ENCODE measurements at places on chromosomes 7 and 10.

GRCh38 chr7:82039621-82040020 is 269.8 kb upstream of the HGF start:
- DNase-seq = no peak

- no peak for DNase-seq
Observed at GRCh38 chr10:73039635-73040034, 57.0 kb downstream of the P4HA1 start.

GRCh38 chr7:157521061-157521731 is 184.4 kb downstream of the DNAJB6 start:
- no peak for DNase-seq

DNA sequence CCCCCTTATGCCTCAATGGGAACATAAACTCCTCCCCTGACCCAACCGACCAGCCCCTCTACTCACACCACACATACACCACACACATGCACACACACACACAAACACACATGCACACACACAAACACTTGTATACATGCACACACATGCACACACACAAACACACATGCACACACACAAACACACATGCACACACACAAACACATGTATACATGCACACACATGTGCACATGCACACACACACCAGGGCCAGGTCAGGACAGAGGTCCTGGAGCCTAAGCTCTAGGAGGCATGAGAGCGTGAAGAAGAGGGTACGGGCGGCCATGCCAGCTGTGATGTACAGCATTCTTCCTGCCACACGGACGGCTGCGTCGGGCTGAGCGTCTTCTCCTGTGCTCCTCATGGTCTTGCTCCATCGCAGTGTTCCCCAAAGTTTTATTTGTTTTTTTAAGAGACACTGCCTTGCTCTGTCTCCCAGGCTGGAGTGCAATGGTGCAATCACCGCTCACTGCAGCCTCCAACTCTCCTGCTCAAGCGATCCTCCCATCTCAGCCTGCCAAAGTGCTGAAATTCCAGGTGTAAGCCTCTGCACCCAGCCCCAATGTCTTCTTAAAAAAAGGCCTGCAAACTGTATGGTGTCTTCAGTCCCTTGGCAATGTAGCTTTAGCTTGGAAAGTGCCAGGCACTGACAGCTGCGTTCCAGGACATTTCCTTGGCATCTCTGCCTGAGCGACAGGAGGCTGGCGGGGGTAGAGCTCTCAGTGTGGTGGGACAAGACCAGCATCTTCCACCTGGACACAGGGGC is 38.8 kb upstream of the INPP5A start:
- DNase-seq = no peak

DNA sequence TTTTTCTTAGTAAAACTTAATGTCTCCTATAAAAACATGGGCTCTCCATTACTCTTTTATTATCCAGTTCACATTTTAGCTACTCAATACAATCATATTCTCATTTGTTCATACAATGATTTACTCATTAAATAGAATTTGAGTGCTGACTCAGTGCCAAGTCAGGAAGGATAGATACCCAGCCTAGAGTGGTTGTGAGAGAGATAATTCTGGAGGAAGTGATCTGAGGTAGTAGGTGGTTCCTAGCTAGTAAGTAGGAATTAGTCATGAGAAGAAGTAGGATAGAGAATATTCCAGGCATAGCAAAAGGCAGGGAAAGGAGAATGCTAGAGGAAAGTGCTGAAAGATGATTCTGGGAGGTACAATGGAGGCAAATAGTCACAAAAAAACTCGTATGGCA is 133.5 kb upstream of the MBL2 start:
- DNase-seq = no peak

GRCh38 chr10:95758351-95759025 is 2.5 kb downstream of the ENTPD1 start:
- no peak for DNase-seq

- no peak for DNase-seq
Observed at GRCh38 chr7:151468217-151469018, 28.5 kb upstream of the CRYGN start.

DNA sequence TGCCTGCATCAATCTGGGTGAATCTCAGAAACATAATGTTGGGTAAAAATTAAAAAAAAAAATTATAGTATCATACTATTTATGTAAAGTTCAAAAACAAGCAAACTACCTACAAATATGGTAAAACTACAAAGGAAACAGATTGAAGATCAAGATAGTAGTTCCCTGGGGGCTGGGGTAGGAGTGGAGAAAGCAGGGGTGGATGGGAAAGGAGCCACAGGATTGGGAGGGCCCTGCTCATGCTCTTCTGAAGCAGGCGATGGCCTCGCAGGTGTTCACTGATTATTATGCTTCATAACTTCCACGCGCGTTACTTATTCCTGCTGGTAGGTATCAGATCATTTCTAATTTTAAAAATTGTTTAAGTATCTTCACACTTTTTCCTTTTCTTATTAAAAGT is 96.0 kb upstream of the GATA3 start:
- DNase-seq = no peak

DNA sequence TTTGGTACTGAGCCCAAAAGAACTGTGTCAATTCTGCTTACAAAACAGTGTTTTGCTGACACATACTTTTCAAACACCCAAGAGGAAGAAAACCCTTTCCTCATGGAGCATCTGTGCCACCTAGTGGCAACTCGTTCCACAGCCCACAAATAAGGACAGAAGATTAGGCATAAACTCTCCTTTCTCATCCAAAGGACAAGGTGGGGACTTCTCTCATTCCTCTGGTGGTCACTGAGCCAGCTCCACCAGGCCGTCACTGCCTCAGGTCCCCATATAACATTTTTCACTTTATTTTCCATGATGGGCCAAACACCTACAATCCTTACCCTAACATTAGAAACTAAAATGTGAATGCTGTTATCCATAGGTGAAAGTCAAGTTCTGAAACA is 76.9 kb downstream of the RNF216 start:
- no peak for DNase-seq

DNA sequence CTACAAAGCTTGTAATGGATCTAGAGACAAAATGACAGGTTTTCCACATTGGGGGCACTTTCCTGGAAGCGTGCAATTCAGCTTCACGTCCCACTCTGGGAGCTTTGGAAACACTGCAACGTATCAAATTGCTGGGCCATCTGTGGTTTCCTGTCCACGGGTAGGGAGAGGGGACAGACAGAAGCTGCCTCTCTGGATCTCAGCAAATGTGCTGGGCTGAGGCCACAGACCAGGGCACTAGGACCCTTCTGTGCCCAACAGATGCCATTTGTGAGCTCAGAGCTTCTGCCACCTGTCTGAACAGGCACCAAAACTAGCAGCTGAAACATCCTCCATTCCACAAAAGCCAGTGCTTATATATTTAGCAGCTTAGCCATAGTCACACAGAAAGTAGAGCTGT is 40.9 kb upstream of the FRMD4A start:
- DNase-seq = no peak

GRCh38 chr10:113036619-113037018 is 86.6 kb downstream of the TCF7L2 start:
- DNase-seq = no peak

DNA sequence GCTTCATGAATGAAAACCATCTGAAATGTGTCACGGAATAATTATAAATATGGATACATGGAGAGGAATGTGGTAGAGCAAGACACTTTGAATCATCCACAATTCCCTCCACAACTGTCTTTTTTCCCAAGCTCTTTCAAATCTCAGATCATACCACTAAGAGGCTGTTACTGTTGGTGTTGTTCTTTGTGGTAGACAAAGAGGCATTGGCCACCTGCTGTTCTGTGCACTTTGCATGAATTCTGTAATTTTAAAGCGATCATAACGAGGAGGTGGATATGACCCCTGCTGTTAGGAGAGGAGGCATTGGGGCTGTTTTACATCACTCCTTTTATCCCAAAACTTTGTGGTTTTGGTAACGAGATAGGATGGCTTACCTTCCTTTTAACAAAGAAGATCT is 141.2 kb upstream of the KLF6 start:
- no peak for DNase-seq

- DNase-seq = no peak
Observed at GRCh38 chr7:146208492-146208891, 91.9 kb downstream of the CNTNAP2 start.

DNA sequence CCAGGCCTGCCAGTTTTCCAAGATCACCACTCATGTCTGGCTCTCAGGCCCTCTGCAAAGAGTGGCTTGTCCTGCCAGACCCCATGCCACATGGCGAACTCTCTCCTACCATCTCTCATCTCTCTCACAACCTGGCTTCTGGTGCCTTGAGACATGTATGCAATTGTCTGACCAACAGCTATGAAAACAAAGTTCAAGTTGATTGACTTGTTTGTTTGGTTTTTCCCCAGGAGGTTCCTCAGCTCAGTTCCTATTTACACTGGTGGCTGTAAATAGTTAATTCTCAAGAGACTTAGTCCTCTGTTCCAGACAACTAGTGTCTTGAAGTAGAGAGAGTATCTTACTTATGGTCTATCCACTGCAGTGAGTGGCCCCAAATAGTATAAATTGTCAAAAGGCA is 131.8 kb downstream of the SNX10 start:
- DNase-seq = no peak

- DNase-seq = no peak
Observed at GRCh38 chr10:73999703-74000102, 1.8 kb downstream of the VCL start.

DNA sequence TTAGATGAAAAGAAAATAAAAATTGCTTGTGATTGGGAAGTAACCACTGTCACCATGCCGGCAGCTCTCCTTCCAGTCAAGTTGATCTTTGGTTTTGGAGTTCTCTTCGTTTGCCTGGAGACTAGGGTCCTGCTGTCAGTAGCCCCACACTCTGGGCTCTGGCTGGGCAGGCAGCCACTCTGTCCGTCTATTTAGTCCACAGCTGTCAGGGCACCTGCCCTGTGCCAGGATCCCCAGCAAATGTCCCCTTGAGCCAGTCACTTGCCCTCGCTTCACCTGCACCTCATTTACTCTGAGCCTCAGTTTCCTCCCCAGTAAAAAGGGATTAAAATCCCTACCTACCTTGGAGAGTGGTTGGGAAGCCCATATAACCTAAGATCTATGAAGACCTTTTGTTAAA is 55.5 kb downstream of the PAX2 start:
- no peak for DNase-seq

DNA sequence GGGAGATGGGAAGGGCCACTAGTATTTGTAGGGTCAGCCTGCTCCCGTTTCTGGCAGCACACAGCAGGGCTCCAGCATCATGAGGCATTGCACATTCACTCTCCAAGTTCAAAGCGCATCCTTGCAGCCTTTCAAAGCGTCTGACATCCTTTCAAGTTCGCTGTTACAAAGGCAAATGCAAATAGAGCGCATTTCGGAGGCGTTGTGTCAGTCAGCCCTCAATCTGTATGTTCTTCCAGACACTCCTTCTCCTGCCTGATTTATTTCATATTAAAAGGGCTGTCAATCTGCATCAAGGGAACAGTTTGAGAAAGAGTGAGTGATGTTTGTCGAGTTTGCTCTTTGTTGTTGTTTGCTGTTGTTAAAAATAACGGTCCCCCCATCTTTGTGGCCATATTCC is 188.5 kb downstream of the SNX10 start:
- DNase-seq = no peak

GRCh38 chr7:20562461-20562860 is 53.0 kb upstream of the ABCB5 start:
- DNase-seq = no peak

GRCh38 chr7:127870231-127870907 is 160.9 kb downstream of the LRRC4 start:
- DNase-seq = no peak

GRCh38 chr10:102720337-102720736 is 5.9 kb downstream of the SFXN2 start:
- no peak for DNase-seq

DNA sequence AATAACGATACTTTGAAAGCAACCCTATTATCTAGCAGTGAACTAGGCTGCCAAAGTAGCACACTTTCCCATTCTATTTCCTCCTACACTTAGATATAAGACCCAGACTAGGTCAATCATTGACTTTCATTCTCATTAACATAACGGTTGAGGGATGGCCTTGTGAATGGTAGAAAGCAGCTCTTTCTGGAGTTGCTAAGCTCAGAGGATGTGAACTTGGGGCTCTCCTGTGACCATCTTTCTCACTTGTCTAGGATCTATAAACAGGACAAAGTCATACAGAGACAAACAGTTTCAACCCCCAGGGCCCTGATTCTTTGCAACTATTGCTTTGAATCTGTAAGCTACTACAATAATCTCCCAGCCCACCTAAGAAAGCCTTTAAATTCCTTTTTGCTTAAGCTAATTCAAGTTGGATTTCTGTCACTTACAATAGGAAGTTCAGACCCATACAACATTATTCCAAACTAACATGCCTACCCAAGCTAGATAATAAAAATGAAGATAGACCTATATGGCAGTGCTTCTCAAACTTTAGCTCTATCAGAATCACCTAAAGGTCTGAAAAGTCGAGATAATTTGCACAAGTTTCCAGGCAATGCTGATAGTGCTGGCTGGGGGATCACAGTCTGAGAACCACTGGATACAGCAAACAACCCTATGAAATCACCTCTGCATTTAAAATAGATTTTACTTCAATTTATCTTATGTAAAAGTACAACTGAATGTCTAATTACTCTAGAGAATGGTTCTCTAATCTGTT is 16.7 kb downstream of the P4HA1 start:
- no peak for DNase-seq

DNA sequence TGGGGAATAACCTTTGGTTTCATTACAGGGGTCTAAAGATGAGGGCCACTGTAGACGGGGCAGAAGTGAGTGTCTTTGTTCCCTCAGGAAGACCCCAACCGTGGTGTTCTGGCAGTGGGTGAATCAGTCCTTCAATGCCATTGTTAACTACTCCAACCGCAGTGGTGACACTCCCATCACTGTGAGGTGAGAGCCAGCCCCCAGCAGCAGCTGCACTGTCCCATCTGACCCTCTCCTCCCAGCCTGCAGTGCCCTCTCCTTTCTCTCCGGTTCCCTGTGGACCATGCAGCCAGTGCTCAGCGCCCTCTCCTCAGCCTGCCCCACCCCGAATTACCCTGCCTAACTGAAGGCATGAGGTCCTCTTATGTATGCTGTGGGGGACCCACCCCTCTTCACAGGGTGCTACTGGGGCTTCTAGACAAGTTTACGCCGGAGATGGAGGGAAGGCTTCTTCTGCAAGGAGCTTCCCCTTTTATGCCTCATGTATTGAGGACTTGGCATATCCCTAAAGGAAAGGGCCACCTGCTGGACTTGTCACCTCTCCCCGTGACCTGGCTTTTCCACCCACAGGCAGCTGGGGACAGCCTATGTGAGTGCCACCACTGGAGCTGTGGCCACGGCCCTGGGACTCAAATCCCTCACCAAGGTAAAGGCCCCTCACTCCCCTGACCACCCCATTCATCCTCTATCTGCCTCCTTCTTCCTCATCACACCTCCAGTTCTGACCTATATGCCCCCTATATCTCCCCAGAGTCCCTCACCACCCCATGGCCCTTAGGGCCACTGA is 5.1 kb downstream of the SFXN3 start:
- DNase-seq = no peak

- no peak for DNase-seq
Observed at GRCh38 chr10:73744664-73744975, 448 bp downstream of the SEC24C start.

Data from cortex of kidney (tissue), 1 donor.